ENCODE measurements at places on chromosomes 11 and 22.

- no peak for DNase-seq
Observed at GRCh38 chr11:94563176-94563847, 3.9 kb upstream of the PIWIL4 start.

- DNase-seq, result no peak
Observed at GRCh38 chr22:35971456-35972119, 57.0 kb downstream of the RBFOX2 start.

DNA sequence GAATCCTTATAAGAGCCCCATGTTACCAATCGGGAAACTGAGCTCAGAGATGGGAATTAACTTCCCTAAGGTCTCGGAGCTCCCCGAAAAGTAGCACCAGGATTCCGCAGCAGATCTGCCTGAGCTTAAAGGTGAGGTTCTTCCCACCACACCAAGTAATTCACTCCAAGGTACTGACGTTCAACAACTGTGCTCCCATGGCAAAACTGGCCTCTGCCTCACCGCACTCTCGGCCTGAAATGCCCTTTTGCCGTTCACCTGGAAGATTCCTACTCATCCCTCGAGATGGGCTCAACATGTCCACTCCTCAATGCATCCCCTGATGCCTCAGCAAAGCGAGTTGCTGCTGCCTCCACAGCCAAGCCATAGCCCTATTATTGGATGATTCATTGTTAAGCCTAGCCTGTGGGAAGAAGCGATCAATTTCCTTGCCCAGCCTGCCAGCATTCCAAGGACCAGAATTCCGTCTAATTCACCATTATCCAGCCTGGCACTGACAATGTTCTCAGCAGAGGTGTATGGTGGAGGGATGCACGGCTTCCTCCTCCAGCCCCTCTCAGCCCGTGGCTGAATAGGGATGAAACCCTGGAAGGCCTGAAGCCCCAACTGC is 4.2 kb downstream of the PLAAT3 start:
- DNase-seq, result no peak

GRCh38 chr11:73372375-73372993 is 3.7 kb upstream of the RELT start:
- no peak for DNase-seq

GRCh38 chr11:665062-665703 is 28.1 kb downstream of the DRD4 start:
- no peak for DNase-seq

All from CD4-positive, alpha-beta T cell treated with Interleukin-15 for 4 hours (primary cell).